Umbilical cord (tissue), 2 donors: ENCODE measurements at places on chromosomes 5 and 9. TPM values are rescaled to one million over a fixed set of nuclear protein-coding genes. Genes with fewer than 3 reads are reported as not detected.

GRCh38 chr9:136437430-136437829 lies 2.2 kb downstream of the INPP5E start:
- DNase-seq: no peak

GRCh38 chr5:96426831-96427230 lies 6.2 kb downstream of the PCSK1 start:
- no peak for DNase-seq

DNA sequence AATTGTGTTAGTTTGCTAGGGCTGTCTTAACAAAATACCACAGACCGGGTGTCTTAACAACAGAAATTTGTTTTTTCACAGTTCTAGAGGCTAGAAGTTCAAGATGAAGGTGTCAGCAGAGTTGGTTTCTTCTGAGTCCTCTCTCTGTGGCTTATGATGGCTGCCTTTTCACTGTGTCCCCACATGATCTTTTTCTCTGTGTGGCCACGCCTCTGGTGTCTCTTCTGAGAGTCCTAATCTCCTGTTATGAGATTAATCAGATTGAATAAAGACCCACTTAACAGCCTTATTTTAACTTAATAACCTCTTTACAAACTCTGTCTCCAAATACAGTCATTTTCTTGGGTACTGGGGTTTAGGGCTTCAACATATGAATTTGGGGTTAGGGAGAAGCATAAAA lies 561.1 kb downstream of the NR2F1-AS1 start:
- DNase-seq: no peak

DNA sequence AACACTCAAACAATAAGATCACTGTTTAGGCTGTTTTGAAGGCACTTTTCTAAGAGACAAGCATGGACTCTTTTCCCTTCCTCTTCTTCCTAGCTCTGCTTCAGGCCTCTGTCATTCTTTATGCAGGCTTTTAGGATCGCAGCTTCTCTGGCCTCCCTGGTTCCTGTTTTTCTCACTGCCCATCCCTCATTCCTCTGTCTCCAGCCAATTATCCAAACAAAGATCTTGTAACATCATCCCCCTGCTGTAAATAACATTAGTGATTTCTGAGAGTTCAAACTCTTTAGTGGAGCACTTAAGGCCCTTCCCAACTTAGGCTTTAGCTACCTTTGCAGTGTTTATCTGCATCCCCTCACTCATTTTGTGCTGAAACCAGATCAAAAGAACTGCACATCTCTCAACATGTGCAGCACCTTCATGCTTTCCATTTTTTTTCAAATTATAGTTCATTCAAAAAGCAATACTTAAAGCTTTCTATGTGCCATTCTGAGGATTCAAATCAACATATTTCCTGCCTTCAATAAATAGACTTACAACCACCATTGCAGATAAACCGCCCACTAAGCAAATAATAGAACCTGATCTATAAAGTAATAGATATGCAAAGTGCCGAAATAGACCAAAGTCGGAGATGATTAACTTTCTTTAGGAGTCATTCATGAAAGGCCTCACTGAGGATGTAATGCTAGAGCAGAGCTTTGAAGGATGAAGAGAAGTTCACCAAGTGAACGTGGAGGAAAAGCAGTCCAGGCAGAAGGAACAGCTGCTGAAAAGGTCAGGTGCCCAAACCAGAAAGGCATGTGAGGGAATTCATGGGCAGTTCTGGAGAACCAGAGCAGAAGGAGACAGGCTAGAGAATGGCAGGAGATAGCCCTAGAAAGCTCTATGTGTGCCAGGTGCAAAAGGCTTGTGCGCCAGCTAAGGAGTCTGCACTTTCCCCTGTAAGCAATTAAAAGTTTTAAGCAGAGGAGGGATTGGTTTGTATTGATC lies 95.8 kb upstream of the ZNF366 start:
- peak; percentile 19 for DNase-seq

DNA sequence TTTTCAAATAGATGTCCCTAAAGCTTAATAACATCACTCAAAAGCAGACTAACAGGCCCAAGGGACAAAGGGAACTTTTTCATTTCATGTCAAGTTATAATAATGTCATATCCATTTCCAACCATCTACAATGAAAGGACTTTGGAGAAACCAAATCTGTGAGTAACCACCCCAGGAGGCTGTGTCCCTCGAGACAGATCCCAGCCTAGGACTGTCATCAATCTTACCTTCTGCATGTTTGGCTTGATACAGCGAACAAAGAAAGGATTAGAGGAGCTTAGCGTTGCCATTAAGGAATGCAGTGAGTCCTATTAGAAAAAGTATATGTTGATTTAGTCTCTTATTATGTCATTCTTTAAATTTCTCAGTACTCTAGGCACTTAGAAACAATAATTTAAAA lies 137.8 kb upstream of the RETREG1 start:
- no peak for DNase-seq

DNA sequence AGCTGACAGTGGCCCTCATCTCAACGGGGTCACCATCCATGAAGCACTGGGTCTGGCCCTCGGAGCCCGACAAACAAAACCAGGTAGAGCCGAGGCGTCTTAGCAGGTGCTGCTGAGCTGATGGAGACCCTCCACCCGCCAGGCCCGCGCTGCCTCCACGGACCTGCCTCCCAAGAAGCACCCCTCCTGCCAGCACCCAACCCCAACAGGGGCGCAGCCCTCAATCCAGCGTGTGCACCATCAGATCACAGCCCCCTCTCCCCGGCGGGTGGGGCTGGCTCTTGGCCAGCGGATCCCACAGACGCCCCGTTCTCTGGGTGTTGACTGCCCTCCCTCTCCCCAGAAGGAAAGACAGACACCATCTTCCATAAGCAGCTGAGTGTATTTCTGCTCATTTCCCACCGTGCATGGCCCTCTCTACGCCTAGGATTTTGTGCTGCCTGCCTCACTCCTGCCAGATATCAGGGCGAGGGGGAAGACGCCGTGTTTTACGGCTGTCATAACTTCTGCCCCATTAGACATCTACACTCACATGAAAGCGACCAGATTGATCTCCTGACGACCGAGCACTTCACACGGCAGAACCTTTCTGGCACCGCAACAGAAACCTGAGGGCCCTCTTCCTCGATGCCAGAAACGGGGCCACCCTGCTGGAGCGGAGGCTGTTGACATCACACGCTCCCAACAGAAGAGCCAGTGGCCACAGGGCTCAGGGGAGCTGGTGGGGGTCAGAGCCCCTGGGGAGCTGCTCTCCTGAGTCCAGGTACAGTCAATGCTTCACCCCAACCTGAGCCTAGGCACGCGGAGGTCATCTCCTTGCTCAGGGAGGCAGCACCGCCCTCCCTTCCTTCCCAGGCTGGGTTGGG lies 12.4 kb downstream of the NACC2 start:
- no peak for DNase-seq

DNA sequence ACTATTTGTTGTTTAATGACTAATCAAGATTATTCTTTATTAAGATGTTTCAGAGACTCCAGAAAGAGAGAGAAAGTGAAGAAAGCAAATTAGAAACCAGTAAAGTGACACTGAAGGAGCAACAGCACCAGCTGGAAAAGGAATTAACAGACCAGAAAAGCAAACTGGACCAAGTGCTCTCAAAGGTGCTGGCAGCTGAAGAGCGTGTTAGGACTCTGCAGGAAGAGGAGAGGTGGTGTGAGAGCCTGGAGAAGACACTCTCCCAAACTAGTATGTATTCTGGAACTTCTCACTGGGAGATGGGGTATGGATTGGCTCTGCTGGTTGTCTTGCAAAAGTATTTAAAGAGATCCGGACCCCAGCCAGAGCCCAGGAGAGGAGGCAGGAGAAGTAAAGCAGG lies 33.6 kb downstream of the RAB14 start:
- DNase-seq: no peak

The DRD1 gene
- 2.4 TPM for total RNA-seq

The MEF2C gene
- total RNA-seq: 48.6 TPM
